Dermis microvascular lymphatic vessel endothelial cell (primary cell): ENCODE measurements at places on chromosomes 11 and 22. TPM values are rescaled to one million over a fixed set of nuclear protein-coding genes. Genes with fewer than 3 reads are reported as not detected.

The PTPN5 gene
- not detected in 2 replicates for total RNA-seq

The SERPIND1 gene
- total RNA-seq, result under 0.01 TPM in 1 of 2 replicates, not detected in the other

The OR8G5 gene
- not detected in 2 replicates for total RNA-seq

The DEFB131B gene
- not detected in 2 replicates for total RNA-seq

The AIP gene
- 79.5 and 104 TPM in 2 replicates for total RNA-seq

The CTTN gene
- 219 and 243 TPM in 2 replicates for total RNA-seq

The SLC15A3 gene
- 5.3 and 6.3 TPM in 2 replicates for total RNA-seq

The ZNF280A gene
- under 0.01 TPM in 1 of 2 replicates, not detected in the other for total RNA-seq

The FLRT1 gene
- not detected in 2 replicates for total RNA-seq

The ALKBH8 gene
- 4.6 and 6.4 TPM in 2 replicates for total RNA-seq

The ADAMTS15 gene
- 3.2 and 26.2 TPM in 2 replicates for total RNA-seq

The TPP1 gene
- 46.2 and 154 TPM in 2 replicates for total RNA-seq

The DERL3 gene
- total RNA-seq, result 0.76 and 1.2 TPM in 2 replicates

The OOSP1 gene
- 0.13 TPM in 1 of 2 replicates, not detected in the other for total RNA-seq

The TEAD1 gene
- total RNA-seq, result 17.3 and 26.9 TPM in 2 replicates

The MCHR1 gene
- total RNA-seq, result 0.13 TPM in 2 replicates

The OR10G6 gene
- total RNA-seq, result not detected in 2 replicates

The ST14 gene
- under 0.01 and 0.13 TPM in 2 replicates for total RNA-seq

The SCO2 gene
- total RNA-seq, result 2.8 and 3.1 TPM in 2 replicates

The CSNK1E gene
- 78.7 and 112 TPM in 2 replicates for total RNA-seq

The OR51D1 gene
- not detected in 2 replicates for total RNA-seq

The C11orf87 gene
- total RNA-seq, result not detected in 2 replicates

The NNMT gene
- 133 and 251 TPM in 2 replicates for total RNA-seq

The MS4A6E gene
- total RNA-seq, result not detected in 2 replicates

The LAYN gene
- 89.7 and 116 TPM in 2 replicates for total RNA-seq

The CLTCL1 gene
- total RNA-seq, result 2.8 and 3.5 TPM in 2 replicates

The LIF gene
- total RNA-seq, result 0.25 and 0.26 TPM in 2 replicates

The PGA4 gene
- total RNA-seq, result not detected in 2 replicates

The SMIM35 gene
- not detected in 2 replicates for total RNA-seq

The TRIM51 gene
- total RNA-seq, result not detected in 2 replicates

The BTG4 gene
- total RNA-seq, result not detected in 2 replicates

The KRTAP5-10 gene
- total RNA-seq, result not detected in 2 replicates

The DCHS1 gene
- total RNA-seq, result 21.4 and 54.1 TPM in 2 replicates

The SPINDOC gene
- total RNA-seq, result 9.0 and 13.3 TPM in 2 replicates

The NPAS4 gene
- total RNA-seq, result not detected in 2 replicates

The UBQLN3 gene
- total RNA-seq, result not detected in 2 replicates

The KRTAP5-7 gene
- total RNA-seq, result not detected in 2 replicates

The ACTN3 gene
- total RNA-seq, result under 0.01 TPM in 2 replicates

The OR52I1 gene
- not detected in 2 replicates for total RNA-seq

The OR5D16 gene
- not detected in 2 replicates for total RNA-seq
